SK-MEL-5 (cell line): ENCODE measurements at places on chromosomes 11 and 22.

- no peak for DNase-seq
These were observed 357.4 kb downstream of the INSC start for GRCh38 chr11:15471895-15472799.

DNA sequence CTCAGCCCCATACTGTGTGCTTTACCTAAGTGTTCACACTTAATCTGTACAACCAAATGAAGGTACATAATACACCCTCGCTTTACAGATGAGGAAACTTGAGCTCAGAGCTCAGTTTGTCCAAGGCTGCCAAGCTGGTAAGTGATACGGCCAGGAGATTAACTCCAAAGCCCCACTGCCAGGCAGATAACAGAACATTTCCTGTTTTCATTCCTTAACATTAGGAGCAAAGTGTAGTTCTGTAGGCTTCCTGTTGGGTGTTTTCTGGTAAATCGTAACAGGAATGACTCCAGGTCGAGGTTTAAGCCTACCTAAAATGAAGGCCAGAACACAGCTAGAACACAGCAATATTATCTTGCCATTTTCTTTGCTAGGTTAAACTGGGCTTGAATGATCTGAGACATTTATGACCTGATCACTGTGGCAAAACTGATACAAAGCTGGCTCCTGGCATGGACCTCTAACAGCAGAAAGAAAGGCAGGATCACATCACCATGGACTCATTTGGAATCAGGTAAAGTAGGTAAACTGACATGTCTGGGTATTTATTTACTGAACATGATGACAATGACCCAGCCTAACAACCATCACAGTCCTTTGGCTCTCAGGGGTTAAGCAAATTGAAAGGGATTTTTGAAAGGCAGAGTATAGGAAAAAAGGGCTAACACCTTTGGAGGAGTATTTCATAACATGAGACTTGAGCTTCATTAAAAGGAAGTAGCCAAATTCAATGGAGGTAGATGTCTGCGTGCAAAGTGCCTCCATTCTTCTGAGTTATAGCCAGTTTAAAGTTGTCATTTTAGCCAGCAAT is 3.9 kb upstream of the NUP50 start:
- peak; percentile 61 for DNase-seq

DNA sequence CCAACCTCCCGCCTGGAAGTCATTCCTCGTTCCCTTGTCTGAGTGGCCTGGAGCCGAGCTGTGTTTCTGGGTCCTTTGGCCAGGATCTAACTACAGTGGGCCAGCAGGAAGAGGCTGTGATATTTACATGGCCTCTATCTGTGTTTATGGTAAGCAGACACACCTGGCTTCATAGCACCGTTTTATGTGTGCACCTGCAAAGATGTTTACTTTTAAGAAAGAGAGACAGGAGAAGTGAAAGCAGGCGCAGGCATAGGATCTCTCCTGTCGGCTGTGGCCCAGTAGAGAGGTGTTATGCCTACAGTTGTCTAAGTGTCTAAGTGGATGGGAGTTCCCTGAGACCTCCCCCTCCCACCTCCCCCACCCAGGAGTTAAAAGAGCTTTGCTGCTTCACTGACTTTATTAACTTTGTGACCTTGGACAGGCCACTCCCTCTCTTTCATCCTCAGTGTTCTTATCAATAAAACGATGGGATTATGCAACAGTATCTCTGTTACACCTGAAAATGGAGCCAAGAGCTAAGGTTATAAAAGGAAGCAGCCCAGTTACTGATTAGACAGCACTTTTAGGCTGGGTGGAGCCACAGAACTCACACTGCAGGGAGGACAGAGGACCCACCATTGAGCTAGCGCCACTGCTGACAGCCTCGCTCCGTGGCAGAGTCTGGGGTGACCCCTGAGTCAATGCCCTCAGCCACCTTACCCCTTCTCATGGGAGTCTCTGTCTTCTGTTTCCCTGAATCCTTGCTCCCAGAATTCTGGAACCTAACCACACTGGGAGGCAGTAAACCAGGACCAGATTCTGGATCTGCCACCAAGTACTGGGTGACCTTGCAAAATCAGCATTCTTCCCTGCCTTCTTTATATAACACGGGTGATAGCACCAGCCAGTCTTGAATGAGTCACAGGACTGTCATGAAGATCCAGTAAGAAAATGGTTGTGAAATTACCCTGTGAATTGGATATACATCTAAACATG is 22.0 kb downstream of the ST14 start:
- DNase-seq, result no peak

- DNase-seq, result no peak
These were observed 78.0 kb downstream of the CNTN5 start for GRCh38 chr11:99098751-99099150.

- no peak for DNase-seq
These were observed 1.7 kb downstream of the USP35 start for GRCh38 chr11:78190374-78190773.

DNA sequence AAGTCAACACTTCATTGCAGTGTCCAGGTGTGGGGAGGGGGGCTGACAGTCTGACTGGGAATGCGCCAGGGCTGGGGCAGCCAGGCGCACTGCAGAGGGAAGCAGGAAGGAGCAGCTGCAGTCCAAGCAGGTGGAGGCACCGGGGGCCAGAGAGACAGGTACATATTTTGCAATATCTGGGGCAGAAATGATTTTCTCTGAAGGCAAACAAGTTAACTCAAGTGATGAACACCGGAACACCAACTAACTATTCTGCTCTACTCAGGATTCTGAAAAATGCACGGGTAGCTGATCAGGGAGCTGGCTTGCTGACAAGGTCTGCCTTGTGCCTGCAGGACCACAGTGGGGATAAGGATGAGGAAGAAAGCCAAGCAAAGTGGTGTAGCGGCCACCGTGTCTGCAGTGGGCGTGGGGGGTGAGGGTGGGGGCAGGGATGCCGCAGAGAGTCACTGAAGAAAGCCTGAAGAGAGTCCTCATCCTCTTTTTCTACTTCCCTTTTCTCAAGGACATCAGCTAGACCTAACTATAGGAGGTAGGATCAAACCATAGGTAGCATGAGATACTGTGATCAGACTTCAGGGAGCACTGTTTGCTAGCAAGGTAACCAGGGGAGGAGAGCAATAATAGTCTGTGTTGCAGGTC is 83.4 kb downstream of the SCN3B start:
- no peak for DNase-seq

GRCh38 chr11:76554767-76555166 is 109.9 kb downstream of the EMSY start:
- no peak for DNase-seq

GRCh38 chr22:46202897-46203600 is 47.0 kb downstream of the CDPF1 start:
- DNase-seq, result no peak

GRCh38 chr11:36010010-36010740 is 66.3 kb downstream of the LDLRAD3 start:
- no peak for DNase-seq

DNA sequence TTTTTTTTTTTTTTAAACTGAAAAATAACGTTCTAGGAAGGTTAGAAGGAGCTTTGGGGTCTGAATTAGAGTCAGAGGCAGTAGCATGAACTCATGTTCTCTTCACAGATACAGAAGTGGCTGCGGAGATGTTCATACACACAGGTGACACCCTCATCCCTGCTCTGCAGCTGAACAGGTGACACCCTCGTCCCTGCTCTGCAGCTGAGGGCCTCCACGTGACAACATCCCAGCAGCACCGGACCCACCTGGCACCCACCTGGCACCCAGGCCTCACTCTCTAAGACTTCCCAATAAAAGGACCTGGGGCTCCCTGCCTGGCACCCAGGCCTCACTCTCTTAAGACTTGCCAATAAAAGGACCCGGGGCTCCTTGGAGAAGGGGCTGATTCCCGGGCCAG is 19.8 kb downstream of the DRD4 start:
- no peak for DNase-seq

DNA sequence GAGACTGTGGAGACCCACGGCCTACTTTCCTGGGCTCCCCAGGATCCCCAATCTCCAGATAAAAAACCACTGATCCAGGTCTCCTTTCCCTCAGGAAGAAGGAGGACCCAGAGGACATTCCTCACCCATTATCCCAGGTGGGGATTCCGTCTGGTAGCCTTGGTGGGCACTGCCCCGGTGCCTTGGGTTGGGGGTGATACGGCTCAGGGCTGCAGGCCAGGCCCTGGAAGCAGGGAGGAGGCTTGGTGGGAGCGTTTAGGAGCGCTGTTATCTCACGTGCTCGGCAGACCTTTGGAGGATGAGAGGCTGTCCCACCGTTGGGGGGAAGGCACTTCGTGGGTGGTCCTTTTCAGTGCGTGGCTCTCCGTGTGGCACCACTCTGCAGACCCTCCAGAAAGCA is 926.3 kb downstream of the BRD1 start:
- no peak for DNase-seq
